ENCODE measurements at places on chromosomes 4 and X.

GRCh38 chr4:4422856-4423499 is 36.1 kb downstream of the NSG1 start:
- no peak for DNase-seq

- peak; percentile 18 for DNase-seq
Observed at GRCh38 chr4:109294006-109294405, 8.5 kb downstream of the COL25A1 start.

DNA sequence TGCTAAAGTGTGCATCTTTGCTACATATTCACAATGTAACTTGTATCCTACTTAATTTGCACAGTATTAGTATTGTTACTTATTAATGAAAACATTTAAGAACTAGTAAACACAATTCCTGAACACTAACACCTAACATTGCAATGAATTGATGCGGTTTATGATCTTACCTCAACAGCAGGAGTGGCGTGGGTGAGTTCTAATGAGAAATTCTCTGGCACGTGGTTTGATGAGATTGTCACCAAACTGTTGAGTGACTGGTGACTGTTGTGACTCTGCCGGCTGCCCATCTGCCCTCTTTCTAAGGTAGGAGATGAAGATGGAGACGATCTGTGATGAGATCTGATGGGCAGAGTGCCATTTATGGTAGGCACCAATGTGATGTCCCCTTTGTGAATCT is 2.9 kb downstream of the PCDH18 start:
- no peak for DNase-seq

DNA sequence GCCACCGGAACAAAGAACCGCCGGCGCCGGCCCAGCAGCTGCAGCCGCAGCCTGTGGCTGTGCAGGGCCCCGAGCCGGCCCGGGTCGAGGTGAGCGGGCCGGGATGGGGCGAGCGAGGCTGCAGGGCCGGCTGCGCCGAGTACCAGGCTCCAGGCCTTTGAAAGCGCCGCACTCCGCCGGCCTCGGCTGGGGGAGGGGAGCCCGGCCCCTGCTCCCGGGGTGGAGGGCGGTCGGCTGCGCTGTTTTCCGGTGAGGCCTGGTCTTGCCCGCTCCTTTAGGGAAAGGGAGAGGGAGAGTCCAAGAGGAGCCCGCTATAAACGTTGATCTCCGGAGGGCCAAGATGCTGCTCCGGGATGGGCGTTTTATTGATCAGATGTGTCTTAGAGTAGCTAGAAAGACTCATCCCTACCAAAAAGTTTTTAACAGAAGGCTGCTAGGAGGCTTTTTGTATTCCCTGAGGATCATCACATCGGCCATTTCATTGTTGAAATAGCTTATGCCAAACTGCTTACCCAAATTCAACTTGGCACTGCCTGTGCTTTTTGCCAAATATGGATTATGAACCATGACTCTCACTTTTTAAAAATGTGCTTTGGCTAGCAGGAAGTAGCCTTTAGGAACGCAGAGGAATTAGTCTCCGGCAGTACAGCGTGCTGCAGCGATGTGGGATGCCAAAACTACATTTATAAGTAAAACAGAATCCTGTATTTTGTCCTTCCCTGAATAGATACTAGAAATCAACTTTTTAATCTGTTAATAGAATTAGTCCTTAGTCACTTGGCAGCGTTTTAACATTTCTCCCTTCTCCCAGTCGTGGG is 760 bp downstream of the TMEM165 start:
- DNase-seq, result peak; percentile 24

DNA sequence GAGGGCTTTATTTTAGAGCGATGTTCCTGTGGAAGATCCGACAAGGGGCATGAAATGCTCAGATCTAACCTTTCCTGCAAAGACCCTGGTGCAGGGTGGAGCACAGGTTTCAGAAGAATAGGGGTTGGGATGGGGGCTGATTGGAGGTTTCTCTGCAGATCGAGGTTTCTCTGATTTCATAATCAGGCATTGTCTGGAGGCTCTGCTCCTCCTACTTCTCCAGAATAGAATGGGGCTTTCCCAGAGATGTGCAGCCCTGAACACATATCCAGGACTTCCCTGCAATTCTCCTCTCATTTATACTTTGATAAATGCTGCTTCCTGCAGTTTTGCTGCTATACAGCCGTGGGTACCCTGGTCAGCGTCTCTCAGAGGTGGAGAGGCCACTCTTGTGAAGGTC is 397.6 kb upstream of the BOD1L1 start:
- DNase-seq, result no peak

DNA sequence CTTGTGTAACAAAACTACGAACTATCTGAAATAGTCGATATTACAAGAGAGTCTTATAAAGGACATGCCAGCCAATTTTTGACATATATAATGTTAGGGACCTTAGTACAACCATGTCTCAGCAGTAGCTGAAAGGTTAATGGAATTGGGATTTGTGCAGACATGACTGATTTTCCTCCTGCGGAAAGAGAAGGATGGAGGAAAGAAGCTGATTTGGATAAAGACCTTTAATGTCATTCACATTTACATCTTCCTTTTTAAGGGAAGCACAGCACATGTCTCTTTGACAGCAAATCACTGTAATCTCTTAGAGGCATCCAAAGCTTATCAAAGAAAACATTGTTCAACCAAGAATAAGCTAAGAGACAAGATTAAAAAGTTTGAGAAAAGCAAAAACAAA is 1976.2 kb upstream of the IGFBP7 start:
- no peak for DNase-seq

DNA sequence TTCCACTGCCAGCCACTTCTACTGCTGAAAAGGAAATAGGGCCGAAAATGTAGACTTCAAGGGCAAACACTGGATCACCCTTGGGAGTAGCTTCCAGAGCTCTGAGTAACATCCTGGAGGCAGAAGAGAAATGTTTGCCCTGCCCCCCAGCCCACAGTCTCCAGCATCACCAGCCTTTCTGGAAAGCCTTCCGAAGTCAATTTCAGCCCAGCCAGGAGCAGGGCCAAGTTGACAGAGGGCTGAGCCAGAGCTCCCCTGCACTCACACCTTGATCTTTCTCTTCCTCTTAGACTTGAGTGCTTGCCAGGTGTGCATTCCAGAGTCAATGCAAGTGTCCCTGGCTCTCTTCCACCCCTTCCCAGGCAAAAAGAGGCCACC is 35.2 kb downstream of the SLC25A5 start:
- no peak for DNase-seq
